ENCODE measurements at places on chromosomes 11 and 22.

DNA sequence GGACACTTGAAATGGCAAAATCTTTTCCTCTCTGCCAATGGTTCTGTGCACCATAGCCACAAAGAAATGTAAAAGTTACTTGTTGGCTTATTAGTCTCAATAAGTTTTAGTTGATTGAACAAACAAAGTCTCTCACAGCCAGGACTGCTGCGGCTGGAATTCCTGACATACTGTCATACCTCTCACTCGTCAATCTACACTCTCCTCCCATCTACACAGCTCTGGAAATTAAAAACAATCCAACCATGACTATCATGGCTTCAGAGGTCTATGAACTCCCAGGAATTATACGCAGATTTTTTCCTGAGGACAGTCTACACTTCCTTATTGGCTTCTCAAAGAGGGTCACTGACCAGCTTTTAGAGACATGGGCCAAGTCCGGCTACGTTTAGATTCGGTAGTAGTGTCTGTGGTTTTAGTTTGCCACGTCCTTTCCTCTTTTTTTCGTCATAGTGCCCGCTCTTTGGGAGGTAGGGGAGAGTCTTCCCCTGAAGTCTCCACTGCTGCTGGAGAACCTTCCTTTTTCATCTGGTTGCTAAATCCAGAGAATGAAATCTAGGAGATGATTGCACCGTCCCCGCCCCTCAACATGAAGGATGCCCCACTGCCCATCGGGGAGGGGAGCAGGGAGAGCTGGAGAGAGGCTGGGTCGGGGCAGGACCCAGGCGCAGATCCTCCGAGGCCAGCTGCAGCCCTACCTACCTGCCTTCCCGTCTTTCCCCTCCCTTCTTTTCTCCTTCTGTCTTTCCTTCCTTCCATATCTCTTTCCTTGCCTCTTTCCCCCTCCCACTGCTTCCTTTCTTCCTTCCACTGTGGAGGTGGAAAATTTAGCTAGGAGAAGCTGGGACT lies 1.0 kb upstream of the PLEKHB1 start:
- DNase-seq: no peak

- DNase-seq: no peak
These were observed 2.2 kb downstream of the SMCO4 start for GRCh38 chr11:93540896-93541553.

DNA sequence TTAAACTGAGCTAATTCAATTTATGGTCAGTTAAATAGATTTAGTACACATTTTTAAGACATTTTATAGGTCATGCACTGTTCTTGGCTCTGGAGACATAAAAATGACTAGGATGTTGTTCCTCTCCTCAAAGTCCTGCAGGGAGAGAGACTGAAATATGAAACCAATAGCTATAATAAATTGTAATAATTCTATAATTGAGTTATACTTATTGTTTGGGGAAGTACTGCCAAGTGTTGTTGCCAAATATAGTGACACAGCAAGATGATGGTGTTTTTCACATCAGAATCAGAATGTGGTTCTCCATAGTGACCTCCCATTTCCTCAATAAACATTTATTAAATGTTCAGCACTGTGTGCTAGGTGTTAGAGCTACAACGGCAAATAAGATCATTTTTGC lies 470.6 kb downstream of the NTM start:
- no peak for DNase-seq

- no peak for DNase-seq
These were observed 286.7 kb upstream of the CCDC90B start for GRCh38 chr11:83572581-83573496.

DNA sequence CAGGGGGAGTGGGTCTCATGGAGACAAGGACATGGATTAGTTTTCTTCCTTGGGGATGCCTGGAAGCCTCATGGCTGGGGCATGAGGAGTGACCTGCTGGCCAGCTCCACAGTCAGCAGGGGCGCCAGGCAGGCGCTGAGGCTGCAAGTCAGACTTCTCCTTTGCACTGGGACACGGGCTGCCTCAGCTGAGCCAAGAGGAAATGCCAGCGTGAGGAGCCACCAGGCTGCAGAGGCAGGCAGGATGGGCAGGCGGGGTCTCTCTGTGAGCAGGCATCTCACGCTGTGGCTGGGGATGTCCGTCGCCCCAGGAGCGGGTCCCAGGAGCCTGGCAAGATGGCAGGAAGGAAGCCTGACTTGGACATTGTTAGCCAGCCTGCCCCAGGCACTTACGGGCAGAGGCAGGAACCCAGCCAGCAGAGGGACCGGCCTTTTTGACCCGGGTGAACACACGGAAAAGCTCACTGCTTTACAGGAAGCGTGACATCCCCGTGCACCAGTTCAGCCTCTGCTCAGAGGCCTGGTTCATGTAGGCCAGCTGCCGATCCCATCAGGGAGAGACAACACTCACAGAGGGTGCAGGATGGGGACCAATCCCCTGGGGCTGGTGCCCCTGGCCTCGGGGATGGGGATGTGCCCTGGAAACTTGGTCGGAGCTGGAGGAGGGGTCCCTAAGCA lies 10.2 kb downstream of the GNB1L start:
- no peak for DNase-seq

GRCh38 chr11:24155792-24156191 lies 341.1 kb upstream of the LUZP2 start:
- no peak for DNase-seq

GRCh38 chr11:39917256-39917655 lies 1542.2 kb downstream of the LRRC4C start:
- no peak for DNase-seq

- no peak for DNase-seq
These were observed 22.3 kb upstream of the HTR3A start for GRCh38 chr11:113952588-113952987.

DNA sequence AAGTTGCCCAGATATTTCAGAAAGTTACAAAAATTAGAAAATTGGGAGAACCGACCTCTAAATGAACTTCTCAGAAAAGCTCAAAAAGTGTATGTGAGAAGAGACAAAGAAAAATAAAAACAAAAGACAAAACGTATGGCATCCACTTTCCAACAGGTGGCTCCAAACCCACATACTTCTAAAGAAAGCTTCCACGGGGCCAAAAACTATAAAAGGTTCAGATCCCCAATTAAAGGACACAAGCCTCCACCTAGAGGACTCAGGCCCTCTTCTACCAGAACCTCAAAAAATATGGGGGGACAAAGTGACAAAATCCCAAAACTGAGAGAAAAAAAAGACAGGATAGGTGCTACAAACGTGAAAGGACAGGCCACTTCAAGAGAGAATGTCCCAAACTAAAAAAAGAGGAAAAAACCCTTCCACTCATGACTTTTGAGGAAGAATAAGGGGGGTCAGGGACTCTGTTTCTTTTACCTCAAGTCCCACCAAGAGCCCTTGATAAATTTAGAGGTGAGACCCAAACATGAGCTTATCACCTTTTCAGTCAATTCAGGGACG lies 8.8 kb downstream of the SCGB2A1 start:
- no peak for DNase-seq

- DNase-seq: peak; percentile 31
These were observed 511 bp downstream of the DGKZ start for GRCh38 chr11:46347637-46348311.

DNA sequence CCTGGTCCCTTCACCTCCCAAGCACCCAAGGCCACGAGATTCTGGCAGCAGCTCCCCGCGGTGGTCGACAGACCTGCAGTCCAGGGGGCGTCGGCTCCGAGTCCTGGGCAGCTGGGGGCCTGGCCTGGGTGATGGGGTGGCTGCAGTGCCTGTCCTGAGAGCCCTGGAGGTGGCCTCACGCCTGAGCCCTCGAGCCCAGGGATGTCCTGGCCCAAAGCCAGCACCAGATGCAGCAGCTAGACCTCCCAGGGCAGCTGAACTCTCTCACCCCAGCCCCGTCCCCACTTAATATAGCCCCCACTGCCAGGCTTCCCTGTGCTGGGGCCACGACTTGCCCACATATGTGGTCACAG lies 6.6 kb downstream of the LMNTD2 start:
- no peak for DNase-seq

DNA sequence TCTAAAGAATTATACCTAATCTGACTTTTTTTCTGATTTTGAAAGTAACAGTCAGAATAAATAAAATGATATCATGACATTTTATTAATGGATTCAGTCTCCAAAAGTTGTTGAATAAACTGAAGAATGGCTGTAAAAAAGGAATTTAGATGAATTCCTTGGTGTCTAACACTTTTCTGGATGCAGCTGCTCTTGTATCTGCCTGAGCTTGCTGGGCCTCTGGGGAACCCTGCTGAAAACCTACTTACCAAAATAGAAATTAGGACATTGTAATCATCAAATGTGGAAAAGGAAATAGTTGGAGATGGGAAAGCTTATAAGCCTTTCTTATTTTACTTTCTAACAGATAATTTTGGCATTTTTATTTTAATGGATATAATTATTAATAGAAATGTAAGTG lies 315.7 kb upstream of the ANO5 start:
- no peak for DNase-seq

- DNase-seq: no peak
These were observed 45.6 kb upstream of the TENM4 start for GRCh38 chr11:79486242-79486984.

DNA sequence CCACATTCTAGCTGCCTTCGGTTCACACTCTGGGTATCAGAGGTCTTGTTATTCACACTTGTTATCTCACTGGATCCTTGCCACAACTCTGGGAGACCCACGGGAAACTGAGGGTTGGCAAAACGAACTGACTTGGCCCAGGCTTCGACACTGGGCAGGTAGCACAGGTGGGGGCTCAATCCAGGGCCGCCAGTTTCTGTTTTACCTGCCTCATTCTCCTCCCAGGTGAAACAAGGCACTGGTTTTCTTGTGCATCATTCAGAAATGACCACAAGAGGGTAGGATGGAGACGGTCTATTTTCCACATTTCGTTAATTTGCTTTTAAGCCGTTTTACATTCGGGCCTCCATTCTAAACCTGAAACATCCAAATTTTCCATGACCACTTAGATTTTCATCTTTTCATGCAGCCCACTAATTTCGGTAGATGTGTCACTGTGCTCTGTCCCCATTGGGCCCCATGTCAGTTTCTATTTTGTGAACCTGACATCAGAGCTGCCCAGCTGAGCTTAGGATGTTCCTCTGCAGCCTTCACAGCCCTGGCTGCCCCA lies 108.1 kb downstream of the KIAA1671 start:
- DNase-seq: peak; percentile 53

DNA sequence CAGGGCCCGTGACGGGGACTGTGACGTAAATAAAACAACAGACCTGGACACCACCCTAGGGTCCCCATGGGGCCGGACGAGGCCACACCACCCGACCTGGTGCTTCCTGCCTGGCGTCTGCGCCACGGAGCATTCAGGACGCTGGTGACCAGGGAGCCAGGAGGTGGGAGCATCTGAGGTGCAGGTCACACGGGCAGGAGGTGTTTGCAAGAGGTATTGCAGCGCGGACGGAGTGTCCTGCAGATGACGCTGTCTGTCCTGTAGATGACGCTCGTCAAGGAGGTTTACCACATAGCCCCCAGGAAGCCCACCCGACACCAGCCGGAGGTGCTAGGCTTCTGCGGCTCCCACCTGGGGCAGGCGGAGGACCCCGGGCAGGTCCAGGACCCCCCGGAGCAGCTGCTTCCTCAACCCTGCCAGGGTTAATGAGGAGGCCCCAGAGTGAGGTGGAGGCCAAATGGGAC lies 986 bp upstream of the MUC5B start:
- DNase-seq: no peak

DNA sequence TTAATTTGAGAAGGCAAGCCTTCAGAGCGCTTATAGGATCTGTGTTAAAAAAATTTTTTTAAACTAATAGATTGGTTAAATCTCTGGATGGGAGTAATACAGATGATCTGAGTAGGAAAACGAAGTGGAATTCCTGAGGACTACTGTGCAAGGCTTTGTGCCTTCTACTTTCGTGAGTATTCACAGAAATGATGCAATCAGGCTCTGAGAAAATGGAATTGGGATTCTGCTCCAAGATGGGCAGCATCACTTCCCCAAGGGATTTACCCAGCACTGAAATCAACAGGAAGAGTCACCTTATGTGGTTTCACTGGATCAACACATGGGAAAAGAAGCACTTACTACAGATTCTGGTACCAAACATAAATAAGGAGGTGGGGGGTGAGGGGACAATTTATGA lies 12.5 kb downstream of the KMT5B start:
- no peak for DNase-seq

DNA sequence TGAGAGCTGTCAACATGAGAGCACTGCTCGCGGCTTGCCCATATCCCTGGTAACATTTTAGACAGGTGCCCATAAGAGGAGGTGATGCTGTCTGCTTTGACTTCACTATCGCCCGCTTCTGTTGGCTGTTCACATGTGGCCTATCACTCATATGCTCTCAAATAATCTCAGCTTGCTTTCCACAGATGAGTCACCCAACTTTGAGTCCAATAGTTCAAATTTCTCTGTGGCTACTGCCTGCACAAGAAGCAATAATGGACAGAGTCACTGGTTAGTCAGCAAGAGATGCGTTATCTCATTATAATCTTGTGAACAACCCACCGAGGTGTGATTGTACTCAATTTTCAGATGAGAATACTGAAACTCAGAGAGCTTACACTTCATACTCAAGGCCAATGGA lies 1714.1 kb downstream of the LRRC4C start:
- no peak for DNase-seq

- DNase-seq: no peak
These were observed 23.7 kb upstream of the PDE3B start for GRCh38 chr11:14619603-14620531.

DNA sequence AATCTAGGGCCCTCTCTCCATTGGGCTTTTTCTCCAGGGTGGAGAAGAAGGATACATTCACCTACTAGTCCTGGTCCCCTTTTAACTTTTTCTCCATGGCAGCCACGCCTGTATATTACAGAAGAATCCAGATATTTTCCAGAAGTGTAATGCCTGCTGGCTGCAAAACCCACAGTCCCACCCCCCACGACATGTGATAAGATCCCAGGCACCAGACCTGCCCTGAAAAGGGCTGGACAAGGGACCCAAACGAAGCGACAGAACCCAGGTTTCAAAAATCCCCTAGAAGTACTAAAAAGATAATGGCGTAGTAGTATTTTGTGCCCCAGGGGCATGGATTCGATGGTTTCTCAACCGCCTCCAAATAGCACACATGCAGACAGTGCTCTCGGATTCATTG lies 2.8 kb downstream of the WT1 start:
- DNase-seq: no peak

- DNase-seq: peak; percentile 66
These were observed 64.9 kb downstream of the ENDOD1 start for GRCh38 chr11:95154514-95154913.
